ENCODE measurements at places on chromosomes 13 and 19.

DNA sequence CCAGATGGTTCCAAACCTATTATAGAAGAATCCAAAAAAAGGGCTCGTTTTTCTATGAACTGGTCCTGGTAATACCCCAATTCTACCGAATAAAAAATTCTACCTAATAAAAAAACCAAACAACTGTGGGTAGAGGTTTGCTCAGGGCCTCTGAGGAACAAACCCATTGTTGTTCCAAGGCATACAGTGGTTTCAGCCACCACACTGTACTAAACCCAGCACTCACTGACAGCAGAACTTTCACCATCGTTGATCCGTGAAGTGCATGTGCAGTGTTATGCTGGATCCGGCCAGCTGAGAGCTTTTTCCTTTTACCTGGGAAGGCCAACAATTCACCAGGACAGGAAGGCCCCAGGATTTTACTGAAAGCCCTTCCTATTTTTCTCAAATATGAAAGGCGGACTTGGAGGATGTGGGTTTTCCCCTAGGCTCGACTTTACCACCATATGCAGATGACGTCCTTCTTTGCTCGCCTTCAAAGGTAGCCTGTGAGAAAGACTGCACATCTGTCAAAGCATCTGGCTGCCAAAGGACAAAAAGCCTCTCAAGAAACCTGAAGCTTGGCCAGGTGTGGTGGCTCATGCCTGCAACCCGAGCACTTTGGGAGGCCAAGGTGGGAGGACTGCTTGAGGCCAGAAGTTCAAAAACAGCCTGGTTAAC, 7.2 kb upstream of the PABPC3 start:
- H3K4me1 ChIP-seq, result no peaks in the 10 kb centered on the region
- no peak for DNase-seq
- no peaks in the 10 kb centered on the region for H3K27me3 ChIP-seq
- no peak overlapping the region for H3K4me3 ChIP-seq
- no peaks in the 10 kb centered on the region for H3K36me3 ChIP-seq

GRCh38 chr19:56764196-56764695, 76.3 kb downstream of the PEG3 start:
- no peaks in the 10 kb centered on the region for H3K27me3 ChIP-seq
- no peak for DNase-seq
- no peaks in the 10 kb centered on the region for H3K4me1 ChIP-seq
- H3K27ac ChIP-seq, result no peak overlapping the region

DNA sequence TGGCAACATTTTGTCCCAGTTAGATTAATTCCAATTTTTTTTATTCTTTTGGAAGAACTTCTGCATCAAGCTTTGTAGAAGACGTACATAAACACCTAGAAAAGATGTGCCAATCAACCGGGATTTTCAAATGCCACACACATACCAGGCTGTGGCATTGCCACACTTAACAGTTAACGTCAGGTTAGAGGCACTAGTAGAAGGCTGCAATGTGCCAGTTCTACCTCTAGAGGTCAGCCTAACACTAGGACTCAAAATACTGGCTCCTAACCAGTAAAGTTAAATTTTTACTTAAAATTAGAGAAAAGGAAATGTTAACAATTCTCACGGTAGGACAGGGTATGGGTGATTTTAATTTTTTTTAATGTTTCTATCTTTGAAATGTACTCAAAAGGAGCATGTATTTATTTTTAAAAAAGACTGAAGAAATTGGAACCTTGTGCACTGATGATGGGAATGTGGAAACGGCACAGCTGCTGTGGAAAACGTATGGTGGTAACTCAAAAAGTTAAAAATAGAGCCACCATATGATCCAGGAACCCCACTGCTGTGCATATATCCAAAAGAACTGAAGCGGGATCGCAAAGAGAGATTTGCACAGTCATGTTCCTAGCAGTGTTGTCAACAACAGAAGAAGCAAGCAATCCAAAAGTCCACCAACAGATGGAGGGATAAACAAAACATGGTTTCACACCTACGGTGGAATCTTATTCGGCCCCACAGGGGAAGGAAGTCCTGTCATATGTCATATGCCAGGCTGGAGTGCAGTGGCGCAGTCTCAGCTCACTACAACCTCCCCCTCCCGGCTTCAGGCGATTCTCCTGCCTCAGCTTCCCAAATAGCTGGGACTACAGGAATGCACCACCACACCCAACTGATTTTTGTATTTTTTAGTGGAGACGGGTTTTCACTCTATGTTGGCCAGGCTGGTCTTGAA, 30.3 kb downstream of the CRYL1 start:
- H3K36me3 ChIP-seq, result no peaks in the 10 kb centered on the region
- H3K27me3 ChIP-seq, result no peaks in the 10 kb centered on the region
- H3K4me3 ChIP-seq, result no peak overlapping the region
- H3K27ac ChIP-seq, result no peak overlapping the region

DNA sequence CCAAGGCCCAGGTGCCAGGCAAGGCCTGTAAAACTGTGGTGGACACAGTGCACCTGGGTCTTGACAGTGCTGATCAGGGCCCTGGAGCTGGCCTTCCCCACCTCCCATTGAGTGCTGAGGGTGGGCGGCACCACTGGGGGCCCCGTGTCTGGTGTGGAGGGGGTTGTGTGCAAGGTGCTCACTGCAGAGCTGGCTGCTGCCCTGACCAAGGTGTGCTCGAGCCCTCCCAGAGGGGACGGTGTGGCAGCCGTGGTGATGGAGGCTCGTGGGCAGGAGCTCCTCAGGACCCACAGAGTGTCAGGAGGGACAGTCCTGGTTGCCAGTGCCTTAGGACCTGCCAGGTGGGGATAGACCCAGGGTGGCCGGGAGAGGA, 23.0 kb downstream of the ATP4B start:
- no peak overlapping the region for H3K27ac ChIP-seq
- no peaks in the 10 kb centered on the region for H3K27me3 ChIP-seq
- H3K4me1 ChIP-seq, result no peaks in the 10 kb centered on the region
- DNase-seq, result no peak
- H3K36me3 ChIP-seq, result peaks cover 48% of the 10 kb centered on the region

All from iPS DF 6.9 (cell line).